Fibroblast of mammary gland (primary cell): ENCODE measurements at places on chromosomes 13 and 19.

DNA sequence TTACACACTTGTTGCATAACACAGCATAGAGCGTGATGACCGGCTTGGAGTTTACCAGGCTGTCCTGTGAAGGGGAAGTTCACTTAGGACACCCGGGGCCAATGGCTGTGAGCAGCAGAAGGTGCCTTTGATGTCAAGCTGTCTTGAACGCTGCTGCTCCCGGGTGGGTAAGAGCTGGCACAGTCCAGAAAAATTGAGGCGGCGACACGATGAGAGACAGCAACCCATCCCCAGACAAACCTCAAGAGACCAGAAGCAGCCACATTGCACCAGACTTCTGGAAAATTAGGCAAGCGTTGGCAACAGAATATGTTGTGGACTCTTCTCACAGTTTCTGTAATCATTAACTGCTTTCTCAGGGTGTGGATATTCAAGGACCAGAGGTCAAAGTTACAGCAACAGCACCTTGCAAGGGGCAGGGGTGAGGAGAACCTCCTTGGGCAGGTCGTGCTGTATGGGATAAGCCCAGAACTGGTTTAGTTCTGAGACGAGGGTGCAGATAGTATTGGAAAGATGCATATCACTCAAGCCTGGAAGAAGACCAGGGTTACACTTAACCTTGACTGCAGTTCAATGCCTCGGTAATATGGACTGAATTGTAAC is 10.1 kb downstream of the NFILZ start:
- DNase-seq, result no peak

DNA sequence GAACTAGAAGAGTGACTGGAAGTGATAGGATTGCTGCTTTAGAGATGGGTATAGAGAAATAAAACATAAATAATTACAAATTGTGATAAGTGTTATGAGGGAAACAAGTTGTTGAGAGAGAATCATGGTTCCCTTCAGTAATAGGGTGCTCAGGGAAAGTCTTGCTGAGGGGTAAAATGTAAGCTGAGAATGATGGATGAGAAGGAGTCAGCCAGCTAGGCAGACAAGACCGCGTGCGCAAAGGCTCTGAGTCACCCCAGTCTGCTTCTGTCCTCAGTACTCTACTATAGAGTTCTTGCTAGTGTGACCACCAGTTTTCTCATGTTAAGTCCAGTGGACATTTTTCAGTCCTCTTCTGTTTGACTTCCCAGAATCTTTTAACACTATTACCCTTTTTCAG is 39.5 kb downstream of the PCCA start:
- peak; percentile 71 for DNase-seq

DNA sequence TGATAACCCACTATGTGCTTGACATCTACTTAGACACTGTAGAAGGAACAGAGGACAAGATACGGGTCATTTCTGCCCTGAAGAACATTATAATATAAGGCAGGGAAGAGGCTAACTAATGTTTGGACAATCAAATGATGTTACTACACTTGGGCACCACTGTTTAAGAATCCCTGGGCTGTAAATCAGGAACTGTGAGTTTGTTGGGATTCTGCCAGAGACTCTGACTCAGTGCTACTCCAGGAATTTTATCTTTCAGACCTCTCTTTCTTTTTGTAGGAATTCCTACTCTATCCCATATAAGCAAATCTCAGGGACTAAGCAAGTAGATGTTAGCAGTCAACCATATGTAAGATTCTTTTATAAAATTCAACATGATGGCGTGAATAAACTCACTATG is 3.1 kb upstream of the ZNF471 start:
- peak; percentile 52 for DNase-seq

DNA sequence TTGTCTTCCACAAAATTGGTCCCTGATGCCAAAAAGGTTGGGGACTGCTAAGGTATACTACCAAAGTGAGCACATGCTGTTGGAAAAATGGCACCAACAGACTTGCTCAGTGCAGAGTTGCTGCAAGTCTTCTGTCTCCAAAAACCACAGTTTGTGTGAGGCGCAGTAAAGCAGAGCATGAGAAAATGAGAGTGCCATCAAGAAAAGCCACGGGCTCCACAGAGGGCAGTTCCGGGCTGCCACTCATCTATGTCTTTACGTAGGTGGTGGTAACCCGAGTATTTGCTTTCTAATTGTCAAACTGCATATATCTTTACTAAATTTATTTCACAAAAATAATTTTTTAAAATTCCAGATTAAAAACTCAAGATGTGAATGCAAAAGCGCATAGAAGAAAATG is 123.8 kb downstream of the RNF17 start:
- no peak for DNase-seq

GRCh38 chr19:45526971-45527370 is 19.7 kb downstream of the VASP start:
- no peak for DNase-seq

- DNase-seq, result no peak
Measured at GRCh38 chr19:16262618-16263017, 62.0 kb upstream of the KLF2 start.

- no peak for DNase-seq
Measured at GRCh38 chr13:94662274-94662945, 49.9 kb downstream of the SOX21 start.

DNA sequence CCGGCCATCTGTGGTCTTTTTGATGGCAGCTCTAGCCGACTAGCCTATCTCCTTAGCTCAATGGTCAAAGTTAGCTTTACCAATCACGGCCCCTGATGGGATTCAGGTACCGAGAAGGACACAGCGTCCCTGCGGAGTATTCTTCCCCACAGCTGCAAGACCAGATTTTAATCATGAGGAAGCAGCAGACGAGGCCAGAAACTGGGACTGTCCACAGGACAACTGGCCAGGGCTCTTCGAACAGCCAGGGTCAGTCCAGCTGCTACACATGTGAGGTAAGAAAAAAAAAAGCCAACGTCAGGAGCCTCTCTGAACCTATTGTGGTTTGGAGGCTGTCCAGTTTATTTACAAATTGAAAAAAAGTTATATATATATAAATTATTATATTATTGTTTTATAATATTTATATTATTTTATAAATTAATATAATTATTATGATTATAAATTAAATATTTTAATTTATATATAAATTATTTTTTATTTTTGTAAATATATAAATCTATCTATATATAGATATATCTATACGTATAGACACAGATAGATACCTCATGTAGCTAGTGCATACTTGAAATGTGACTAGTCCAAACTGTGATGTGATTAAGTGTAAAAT is 10.8 kb downstream of the RINL start:
- no peak for DNase-seq

DNA sequence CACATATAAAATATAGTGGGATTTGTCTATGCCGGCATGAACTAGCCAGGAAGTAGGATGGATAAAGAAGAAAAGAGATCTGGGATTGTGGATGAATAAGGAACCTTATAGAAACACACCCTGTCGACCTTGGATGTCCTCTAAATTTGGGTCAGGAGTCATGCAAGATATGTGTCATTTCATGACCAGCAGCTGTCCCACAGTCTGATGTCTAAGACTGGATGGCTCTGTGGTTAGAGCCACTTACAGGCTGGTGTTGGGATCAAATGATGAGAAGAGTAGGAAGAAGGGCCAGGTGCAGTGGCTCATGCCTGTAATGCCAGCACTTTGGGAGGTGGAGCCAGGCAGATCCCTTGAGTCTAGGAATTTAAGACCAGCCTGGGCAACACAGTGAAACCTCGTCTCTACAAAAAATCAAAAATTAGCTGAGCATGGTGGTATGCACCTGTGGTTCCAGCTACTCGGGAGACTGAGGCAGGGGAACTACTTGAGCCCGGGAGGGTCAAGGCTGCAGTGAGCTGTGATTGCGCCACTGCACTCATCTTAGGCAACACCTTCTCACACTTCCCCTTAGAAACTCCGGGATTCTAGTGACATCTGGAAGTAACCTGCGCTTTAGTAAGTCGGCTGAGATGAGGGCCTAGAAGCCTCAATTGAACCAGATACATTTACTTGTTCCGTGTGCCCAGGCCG is 30.8 kb downstream of the TMED1 start:
- DNase-seq, result no peak

DNA sequence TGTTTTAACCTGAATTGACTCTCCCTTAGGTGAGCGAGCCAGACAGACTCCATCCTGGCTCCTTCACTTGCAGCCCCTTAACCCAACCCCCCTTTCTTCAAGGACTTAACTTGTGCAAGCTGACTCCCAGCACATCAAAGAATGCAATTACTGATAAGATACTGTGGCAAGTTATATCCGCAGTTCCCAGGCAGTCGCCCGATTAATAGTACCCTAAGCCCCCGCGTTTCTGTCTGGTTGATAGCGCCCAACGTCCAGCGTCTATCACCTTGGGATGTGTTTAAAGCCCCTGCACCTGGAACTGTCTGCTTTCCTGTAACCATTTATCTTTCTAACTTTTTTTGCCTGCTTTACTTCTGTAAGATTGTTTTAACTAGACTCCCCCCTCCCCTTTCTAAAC is 6.2 kb downstream of the HSD17B14 start:
- no peak for DNase-seq

GRCh38 chr19:28606269-28607032 is 606.5 kb downstream of the UQCRFS1 start:
- no peak for DNase-seq

DNA sequence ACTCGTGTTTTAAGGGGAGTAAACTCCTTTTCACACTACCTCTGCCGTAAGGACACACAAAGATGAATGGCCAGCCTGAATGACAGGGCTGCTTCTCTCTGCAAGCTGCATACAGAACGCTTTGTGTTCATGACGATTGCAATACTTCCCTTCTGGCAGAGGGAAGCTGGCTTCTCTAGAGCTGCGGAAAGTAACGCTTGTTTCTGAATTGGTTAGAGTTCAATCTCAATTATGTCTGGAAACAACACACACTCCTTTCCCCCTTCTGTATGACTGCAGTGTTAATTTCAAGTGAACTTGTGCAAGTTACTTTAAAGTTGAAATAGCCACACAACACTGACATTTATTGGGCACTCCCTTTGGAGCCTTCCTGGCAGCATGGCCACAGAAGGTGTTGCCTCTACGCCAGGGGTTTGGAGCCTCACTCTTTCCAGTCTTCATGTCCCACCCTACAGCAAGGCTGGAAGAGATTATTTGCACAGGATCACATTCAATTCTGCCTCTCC is 242.6 kb downstream of the NDFIP2 start:
- DNase-seq, result no peak

GRCh38 chr19:41588497-41589209 is 12.7 kb downstream of the CEACAM21 start:
- peak; percentile 14 for DNase-seq
